NCI-H446 treated with DMSO at 0.1 percent for 48 hours (cell line): ENCODE measurements at places on chromosomes 1 and 21.

DNA sequence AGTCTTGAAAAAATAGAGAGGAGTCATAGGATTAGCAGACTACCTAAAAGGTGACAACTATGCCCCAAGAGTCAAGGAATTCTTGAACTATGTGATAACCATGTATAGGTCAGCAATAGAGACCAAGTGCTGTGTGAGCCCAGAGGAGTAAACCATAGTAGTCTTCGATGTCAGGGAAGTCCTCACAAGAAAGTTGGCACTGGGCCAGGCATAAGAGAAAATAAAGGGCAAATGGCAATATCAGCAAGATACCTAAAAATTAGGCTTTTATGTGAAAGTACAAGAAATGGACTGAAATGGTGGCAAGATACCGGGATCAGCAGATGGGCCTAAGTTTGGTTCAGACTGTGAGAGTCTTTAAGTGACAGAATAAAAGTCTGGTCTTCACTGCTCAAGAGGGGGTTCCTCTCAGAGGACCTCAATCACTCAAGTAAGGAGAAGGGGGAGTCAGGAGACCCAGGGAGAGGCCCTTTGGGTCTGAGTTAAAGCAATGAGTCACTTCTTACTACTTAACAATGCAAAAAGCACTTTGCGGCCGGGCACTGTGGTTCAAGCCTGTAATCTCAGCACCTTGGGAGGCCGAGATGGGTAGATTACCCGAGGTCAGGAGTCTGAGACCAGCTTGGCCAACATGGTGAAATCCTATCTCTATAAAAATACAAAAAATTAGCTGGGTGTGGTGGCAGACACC lies 95.0 kb downstream of the TEX35 start:
- DNase-seq = no peak

GRCh38 chr1:118902711-118903191 lies 85.4 kb downstream of the TBX15 start:
- peak; percentile 57 for DNase-seq

GRCh38 chr1:58849551-58849950 lies 65.7 kb upstream of the JUN start:
- peak; percentile 71 for DNase-seq

DNA sequence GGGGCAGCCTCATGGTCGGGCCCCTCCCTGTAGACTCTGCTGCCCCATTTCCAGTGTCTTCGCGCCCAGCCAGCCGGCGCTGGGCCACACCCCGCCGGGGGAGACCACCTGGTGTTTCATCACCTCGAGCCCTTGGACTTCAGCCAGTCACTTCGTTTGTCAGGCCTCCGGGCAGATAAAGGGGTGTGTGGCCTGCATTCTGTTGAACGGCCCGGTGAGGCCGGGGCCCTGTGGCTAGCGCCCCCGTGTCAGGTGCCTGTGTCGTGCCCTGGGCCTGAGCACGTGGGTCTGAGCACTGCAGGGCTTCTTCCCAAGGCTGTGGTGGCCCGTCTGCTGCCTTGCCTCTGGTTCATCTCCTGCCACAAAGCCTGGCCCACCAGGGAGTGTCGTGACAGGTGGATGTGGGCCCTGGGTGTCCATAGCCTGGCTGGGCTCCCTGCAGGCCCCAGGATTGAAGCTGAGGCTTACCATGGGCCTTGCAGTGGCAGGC lies 65.2 kb upstream of the DIP2A start:
- DNase-seq = no peak

- peak; percentile 24 for DNase-seq
Observed at GRCh38 chr21:45880097-45881068, 101.2 kb upstream of the COL6A1 start.

GRCh38 chr21:20108976-20109540 lies 889.2 kb upstream of the NCAM2 start:
- DNase-seq = no peak

GRCh38 chr1:62438163-62438562 lies 1.3 kb downstream of the USP1 start:
- DNase-seq = no peak

DNA sequence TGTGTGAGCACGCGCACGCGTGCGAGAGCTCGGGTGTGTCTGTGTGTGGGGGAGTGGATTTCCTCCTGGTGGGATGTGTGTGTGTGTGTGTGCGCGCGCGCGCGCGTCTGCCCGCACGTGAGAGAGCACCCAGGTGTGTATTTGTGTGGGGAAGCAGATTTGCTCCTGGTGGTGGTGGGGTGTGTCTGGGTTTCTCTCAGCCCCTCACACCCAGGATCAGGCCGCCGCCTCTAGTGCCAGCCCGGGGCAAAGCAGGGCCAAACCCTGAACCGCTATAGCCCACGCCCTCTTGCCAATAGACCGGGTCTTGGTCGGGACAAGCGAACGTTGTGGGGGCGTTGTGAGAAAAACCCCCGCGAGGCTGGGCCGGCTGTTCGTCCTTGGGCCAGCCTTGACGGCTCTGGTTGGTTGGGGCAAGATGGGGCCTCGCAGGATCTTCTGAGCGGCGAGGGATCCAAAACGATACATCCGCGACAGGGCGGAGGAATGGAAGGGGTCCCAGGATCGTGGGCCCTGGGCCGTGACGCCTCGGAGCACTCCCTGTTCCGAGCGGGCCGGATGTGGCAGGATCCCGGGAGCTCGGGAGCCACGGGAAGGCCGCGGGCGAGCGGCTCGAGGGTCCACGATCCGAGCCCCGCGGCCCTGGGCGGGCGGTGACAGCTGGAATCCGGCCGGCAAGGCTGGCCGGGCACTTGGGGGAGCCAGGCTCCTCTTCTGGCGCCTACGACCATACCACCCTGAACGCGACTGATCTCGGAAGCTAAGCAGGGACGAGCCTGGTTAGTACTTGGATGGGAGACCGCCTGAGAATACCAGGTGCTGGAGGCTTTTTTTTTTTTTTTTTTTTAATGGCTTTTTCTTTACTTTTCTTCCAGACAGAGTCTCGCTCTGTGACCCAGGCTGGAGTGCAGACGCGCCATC lies 68.2 kb downstream of the RNF187 start:
- DNase-seq = no peak

DNA sequence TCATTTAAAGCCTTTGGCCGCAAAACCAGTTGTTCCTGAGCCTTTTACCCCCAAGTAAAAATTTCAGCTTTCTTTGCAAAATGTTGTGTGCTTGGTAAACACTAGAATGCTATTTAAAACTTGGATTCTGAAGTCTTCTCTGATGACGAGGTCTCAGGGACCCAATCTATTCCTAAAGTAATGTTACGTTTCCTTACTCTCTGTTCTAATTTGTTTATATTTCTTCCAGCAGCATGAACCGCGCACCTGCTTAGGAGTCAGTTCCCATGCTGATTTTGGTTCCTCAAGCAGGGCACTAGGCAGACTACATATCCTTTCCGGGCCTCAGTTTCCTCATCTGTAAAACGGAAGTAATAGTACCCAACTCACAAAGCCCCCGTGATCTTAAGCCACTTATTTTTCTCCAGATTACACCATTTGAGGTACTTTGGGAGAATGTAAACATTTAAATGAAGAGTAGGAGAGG lies 969 bp upstream of the ALDH4A1 start:
- DNase-seq = no peak

- no peak for DNase-seq
Observed at GRCh38 chr1:210272666-210273065, 40.1 kb downstream of the SERTAD4 start.

DNA sequence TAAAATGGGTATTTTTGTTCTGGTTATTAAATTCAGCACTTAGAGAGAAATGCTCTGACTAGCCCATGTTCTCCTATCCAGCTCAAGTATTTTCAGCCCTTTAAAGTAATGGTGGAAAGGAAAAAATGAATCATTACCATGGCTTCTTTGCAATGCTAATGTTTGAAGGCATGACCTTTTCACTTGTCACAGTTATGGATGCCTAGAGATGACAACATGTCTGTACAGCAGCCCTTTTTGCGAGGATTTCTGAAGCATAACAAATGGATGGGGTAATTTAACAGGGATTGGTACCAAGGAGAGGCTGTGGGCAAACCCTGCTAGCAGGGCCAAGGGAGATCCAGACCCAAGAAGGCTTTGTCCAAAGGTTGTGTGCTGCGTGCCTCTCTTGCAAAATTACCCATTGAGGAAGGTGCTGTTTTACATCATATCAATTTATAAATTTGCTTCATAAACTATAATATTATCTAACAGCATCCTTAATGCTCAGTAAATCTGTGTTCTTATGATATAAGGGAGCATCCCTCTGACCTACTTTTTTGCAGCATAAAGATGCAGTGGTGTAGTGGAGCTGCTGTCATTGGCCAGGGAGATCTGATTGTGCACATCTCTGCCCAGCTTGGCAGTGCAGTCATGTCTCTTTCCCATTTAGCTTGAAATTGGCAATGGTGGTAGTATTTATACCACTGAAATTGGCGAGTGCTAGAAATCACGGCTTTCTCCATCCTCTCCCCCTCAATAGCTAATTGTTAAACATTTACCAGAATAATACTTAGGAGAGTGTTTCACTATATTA lies 327.1 kb downstream of the PCP4 start:
- no peak for DNase-seq

GRCh38 chr1:17725084-17725719 lies 29.9 kb upstream of the ACTL8 start:
- DNase-seq = no peak

DNA sequence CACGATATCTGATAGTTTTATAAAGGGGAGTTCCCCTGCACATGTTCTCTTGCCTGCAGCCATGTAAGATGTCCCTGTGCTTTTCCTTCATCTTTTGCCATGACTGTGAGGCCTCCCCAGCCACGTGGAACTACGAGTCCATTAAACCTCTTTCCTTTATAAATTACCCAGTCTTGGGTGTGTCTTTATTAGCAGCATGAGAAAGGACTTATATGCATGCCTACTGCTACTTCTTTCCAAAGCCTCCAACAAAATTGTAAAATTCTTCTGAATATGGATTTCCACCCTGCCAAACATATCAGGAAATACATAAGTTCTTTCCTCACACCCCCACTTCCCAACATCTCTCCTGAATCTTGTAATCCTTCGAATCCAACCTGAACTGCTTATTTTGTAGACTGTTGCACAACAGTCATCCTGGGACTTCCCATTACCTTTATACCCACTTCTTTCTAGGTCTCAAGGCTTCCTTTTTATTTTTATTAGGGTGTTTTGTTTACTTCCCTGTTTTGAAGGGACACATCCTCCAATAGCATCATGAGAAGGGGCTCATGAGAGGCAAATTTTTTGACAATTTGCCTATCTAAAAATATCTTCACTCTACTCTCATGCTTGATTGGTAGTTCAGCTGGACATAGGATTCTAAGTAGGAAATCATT lies 67.5 kb upstream of the MUTYH start:
- DNase-seq = no peak

DNA sequence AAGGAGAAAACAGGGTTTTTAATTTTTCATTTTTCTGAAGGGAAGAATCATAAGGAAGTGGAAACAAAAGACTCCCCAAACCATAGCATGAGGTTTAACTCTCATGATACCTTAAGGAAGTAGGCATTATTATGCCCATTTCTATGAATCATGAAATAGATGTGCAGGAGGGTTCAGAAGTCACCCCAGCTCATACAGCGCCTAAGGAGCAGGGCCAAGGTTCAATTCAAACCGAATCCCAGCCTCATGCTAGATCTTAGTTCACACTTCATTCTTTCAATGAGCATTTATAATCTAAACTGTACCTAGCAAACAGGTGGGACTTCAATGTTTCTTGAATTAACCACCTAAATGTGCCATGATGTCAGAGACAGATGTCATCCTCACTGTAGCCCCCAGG lies 111.9 kb upstream of the SLC25A33 start:
- DNase-seq = no peak

DNA sequence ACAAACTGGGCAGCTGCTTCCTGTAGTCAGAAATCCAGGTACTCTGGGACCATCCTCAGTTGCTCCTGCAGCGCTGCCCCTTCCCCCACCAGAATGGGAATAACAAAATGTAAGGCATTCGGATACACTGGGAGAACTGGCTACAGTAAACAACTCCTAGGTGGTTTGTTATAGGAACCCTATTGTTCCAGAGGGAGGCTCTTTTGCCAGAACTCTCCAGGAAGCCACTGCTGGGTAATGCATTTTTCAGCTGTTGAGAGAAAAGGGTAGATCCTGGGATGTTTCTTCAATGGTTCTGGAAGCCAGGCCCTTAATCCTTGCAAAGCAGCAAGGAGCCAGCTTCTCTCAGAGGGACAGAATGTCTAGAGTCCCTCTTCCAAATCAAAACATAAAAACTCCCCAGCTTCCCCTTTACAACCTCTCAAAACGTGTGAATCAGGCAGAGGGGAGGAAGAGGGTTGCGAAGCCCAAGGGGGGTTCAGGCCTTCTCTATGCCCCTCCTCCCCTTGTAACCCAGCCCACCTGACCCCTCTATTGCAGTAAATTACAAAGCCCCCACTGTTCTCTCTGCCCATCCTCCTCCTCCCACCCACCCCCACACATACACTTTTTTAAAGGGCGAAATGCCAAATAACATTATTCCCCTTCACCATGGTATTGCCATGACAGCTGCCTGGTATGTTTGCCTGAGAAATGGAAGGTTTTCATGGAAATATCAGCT lies 29.1 kb downstream of the PLPP3 start:
- DNase-seq = peak; percentile 22

DNA sequence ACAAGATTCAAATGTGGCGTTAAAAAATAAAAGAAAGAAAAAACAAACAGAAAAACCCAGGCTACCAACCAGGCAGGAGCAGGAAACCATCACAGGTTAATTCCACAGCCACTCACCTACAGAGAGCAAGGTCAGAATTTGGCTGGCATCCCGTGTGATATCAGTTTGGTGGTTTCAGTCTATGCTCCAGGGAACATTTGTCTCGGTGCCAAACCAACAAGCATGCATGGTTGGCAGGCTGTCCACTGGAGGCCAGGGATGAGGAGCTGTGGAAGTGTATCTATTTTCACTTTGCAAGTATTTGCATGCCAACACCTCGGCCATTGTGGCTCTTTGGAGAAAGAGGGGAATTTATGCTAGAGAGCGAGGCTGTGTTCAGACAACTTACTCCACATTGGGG lies 53.1 kb upstream of the PROX1 start:
- peak; percentile 41 for DNase-seq

- DNase-seq = no peak
Observed at GRCh38 chr1:87682565-87682964, 353.9 kb downstream of the LMO4 start.

GRCh38 chr1:198517623-198518199 lies 22.8 kb downstream of the ATP6V1G3 start:
- no peak for DNase-seq

DNA sequence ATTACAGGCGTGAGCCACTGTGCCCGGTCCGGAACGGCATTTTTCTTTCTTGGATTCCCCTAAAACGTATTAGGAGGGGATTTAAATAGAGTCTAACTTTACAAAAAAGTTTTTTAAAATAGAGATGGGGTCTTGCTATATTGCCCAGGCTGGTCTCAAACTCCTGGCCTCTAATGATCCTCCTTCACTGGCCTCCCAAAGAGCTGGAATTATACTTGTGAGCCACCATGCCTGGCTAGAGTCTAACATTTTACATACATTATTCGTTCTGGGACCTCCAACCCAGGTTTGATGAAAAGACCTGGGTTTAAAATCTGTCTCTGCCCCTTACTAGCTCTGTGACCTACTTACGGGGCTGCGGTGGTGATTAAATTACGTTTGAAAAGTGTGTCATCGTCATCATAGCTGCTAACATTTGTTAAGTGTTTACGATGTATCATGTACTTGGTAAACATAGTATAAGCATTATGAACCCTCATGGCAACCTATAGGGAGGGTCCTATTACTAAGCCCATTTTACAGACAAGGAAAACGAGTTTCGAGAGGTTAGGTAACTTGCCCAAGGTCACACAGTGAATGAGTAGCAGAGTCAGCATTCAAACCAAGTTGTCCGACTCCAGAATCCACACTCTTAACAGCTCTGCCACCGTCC lies 24.5 kb downstream of the PLEKHM2 start:
- DNase-seq = no peak

GRCh38 chr1:2212274-2212531 lies 15.9 kb upstream of the SKI start:
- no peak for DNase-seq
